ENCODE measurements at places on chromosomes 1 and 21. TPM values are rescaled to one million over a fixed set of nuclear protein-coding genes. Genes with fewer than 3 reads are reported as not detected.

LCE1F gene
- not detected for total RNA-seq

NCMAP gene
- total RNA-seq: not detected

AJAP1 gene
- not detected for total RNA-seq

GRCh38 chr1:191151321-191151807 is 673.7 kb upstream of the BRINP3 start:
- DNase-seq: no peak

GRCh38 chr1:93324486-93325464 is 20.9 kb upstream of the DR1 start:
- DNase-seq: no peak

GRCh38 chr1:207579436-207579799 is 65.5 kb upstream of the CR1L start:
- DNase-seq: peak; percentile 73

DNA sequence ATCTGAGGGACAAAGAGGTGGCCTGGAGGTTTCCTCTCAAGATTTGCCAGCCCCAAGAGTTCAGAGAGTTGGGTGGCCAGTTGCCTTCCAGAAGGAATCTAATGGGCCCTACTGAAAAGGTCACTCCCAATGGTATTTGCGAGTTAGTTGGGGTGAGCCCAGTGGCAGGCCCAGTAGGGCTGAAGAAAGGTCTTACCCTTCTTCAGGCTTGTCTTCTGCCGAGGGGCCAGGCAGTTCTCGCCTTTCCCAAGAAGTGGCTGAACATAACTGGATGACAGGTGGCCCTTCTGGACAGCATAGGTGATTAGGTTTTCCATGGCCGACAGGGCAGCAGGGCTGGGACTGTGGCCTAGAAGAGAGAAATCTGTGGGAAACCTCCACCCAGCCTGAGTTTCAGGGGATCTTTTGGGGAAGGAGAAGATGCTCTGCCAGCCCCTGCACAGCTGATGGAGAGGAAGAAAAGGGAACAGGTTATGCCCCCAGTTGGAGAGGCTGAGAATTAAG is 7.2 kb downstream of the PGLYRP4 start:
- DNase-seq: no peak

- no peak for DNase-seq
Measured at GRCh38 chr1:92480200-92480812, 6.4 kb downstream of the GFI1 start.

DNA sequence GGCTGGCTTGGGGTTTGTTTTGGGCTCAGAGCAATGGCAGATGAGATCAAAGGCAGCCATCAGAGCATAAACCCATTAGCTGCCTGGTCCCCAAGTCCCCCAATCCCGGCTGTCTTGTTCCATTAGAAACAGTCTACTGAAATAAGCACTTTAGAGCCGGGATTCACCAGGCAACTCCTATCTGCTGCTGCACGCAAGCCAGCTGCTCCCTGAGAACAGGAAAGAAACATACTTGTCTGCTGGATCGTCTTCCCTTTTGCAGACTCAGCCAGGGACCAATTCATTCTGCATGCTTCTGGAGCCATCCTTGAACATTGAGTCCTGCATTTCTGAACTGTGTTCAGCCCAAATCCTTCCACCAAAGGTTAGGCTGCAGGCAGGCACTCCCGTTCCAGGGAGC is 21.8 kb downstream of the RXRG start:
- no peak for DNase-seq

CLEC20A gene
- total RNA-seq: not detected

KTI12 gene
- 6.3 TPM for total RNA-seq

GRCh38 chr1:102857251-102857650 is 251.1 kb downstream of the COL11A1 start:
- DNase-seq: no peak

PLPPR4 gene
- not detected for total RNA-seq

DNA sequence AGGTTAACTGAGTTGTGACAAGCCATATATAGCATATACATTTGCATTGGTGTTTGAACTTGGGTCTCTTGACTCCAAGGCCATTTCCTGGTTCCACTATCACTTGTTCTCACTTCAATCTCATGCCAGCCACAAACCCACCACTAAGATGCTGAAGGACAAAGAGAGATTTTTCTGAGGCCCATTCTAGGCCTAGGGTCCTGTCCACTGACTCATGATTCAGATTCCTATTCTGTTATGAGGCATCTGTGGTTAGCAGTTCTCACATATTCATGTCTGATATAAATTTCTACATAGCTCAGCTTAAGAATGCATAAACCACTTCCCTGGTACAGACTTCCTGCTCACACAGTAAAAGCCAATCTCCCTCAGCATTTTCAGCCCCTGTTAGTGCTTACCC is 326.1 kb upstream of the BEND5 start:
- no peak for DNase-seq

GRCh38 chr21:34367320-34367935 is 3.6 kb downstream of the KCNE2 start:
- DNase-seq: peak; percentile 63

DUSP10 gene
- 2.6 TPM for total RNA-seq

- no peak for DNase-seq
Measured at GRCh38 chr1:193438312-193438711, 251.9 kb upstream of the B3GALT2 start.

AMIGO1 gene
- total RNA-seq: 0.65 TPM

- no peak for DNase-seq
Measured at GRCh38 chr1:202631076-202631923, 79.0 kb downstream of the SYT2 start.

CLCA4 gene
- not detected for total RNA-seq

BTBD8 gene
- 1.3 TPM for total RNA-seq

GSTM5 gene
- total RNA-seq: not detected

DNA sequence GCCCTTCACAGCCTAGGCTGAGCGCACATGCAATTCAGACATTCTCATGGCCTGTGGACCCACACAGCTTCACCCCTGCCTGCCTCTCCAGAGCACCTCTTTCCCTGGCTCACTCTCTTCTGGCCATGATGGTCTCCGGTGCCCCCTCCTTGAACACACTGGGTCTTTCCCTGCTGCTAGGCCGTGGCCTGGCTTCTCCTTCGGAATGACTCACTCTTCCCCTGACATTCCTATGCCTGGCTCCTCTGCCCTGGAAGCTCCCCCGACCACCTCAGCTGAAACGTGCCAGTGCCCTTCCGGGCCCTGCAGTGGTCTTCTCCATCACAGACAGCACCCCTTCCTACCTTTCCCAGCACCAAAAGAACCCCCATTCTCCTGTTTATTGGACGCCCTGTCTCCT is 28.3 kb downstream of the EPHA8 start:
- DNase-seq: no peak

HAPLN2 gene
- total RNA-seq: not detected

S100B gene
- 0.22 TPM for total RNA-seq

GRCh38 chr1:185789501-185790193 is 55.5 kb downstream of the HMCN1 start:
- no peak for DNase-seq

CHIA gene
- total RNA-seq: not detected

DNA sequence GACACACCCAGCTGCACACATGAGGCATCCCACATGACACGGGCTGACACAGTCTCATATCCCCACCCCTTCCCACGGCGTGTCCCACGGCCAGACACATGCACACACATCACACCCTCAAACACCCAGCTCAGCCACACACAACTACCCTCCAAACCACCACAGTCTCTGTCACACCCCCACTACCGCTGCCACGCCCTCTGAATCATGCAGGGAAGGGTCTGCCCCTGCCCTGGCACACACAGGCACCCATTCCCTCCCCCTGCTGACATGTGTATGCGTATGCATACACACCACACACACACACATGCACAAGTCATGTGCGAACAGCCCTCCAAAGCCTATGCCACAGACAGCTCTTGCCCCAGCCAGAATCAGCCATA is 22.6 kb downstream of the PODN start:
- DNase-seq: no peak

LBR gene
- total RNA-seq: 119 TPM
